ENCODE measurements at places on chromosomes 5 and 9.

DNA sequence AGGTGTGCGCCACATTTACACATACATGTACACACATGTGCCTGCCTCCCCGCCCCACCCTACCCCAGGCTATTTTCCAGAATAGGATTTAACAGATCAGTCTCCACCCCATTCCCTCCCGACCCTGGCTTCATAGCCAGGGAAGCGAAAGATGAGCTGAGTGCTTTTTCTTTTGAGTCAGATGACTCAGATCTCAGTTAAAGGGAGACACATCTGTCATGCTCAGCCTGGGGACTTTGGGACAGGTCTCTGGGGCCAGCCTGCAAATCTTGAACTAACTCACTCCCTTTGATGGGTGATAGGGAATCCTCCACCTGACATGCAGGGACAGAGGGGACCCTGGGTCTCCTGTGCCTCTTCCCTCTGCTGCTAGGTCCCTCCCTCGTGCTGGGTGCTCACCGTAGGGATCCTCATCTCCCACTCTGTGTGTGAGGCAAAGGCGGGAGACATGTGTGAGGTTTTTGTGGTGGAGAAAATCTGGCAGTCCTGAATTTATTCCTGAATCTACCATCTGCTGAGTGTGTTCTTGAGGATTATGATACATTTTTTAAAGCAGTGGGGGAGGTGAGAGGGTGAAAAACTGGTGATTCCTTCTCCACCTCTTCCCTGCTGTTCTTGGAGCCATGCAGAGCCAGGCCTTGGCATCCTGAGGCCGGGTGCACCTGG is 37.7 kb downstream of the NEUROG1 start:
- peak; percentile 47 for DNase-seq

DNA sequence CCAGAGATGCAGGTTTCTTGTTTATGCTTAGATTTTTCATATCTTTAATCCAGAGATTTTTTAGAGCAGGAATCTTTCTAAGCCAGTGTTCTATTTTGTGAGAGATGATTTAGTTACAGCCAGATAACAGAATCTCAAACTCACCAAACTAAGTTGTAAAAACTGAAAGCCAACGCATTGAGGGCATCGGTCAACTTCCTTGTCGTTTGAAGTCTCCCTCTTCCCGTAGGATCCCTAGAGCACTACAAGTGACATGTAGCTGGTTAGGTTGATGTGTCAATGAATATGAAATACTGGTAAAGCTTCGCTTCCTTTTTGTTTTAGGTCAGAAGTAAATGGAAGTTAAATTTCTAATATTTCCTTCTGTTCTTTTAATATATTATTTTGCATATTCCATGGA is 139.6 kb downstream of the YIPF5 start:
- DNase-seq: no peak

DNA sequence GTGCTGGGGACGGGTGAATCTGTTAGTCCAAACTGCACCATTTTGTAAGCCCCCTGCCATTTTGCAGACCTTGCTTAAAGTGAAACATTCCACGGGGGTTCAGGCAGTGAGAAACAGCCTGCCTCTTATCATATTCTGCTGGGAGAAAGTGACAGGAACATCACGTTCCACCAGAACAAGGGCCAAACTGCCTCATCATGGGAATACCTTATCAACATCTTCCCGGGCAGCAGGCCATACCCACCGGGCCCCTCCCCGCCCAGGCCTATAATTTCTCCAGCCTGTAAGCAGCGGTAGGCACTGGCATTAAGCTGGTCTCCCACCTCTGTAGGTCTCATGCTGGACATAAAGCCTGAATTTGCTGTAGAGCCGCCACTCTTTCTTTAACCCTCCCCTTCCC is 1.5 kb upstream of the CFAP77 start:
- DNase-seq: no peak

GRCh38 chr5:114727358-114727757 is 365.5 kb downstream of the KCNN2 start:
- DNase-seq: no peak

DNA sequence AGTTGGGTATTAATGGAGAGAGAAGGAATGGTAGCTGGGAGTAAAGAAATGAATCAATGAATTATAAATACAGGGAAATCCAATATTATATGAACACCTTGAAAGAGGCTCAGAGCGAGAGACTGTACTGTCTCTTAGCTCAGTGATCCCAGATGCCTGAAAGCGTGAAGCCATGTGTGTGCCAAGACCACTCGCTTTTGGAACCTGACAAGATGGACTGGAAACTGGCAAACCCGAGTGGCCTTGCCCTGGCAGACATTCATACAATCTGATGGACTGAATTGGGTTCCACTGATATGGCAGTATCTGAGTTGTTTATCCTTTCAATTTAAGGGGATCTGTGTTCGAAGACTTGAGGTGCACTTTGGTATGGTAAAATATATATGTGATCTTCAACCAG is 170.3 kb downstream of the ERCC6L2 start:
- no peak for DNase-seq

GRCh38 chr9:107868186-107868585 is 378.6 kb upstream of the KLF4 start:
- DNase-seq: no peak

DNA sequence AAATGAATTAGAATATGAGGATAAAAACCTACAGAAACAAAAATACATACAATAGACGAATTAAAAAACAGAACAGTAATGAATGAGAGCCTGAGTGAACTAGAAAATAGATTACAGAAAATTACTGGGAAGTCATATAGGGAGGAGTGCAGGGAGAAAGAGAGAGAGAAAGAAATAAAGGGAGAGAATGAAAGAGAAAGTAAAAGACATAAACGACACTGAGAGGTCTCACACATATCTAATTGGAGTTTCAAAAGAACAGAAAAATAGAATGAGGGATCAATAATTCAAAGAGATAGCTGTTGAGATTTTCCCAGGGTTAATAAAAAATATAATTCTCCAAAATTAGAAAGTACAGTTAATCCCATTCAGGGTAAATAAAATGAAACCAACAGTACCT is 156.4 kb upstream of the FTMT start:
- DNase-seq: no peak

DNA sequence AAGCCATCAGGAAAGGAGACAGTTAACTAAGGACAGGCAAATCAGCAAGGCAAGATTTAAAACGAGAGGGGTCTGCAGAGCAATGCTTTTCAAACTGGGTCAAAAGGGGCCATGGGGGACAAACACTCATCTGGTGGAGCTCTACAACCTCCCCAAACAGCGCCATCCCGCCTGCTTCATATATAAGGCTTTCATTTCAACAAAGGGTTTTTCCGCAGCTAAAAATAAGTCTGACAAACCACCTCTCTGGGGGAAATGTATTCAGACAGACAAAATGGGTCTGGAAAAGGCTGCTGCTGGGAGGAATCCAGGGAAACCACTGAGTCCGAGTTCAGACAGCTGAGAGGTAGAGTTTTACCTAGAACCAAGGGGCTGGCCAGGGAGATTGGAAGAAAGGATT is 8.3 kb upstream of the SEPTIN8 start:
- DNase-seq: no peak

DNA sequence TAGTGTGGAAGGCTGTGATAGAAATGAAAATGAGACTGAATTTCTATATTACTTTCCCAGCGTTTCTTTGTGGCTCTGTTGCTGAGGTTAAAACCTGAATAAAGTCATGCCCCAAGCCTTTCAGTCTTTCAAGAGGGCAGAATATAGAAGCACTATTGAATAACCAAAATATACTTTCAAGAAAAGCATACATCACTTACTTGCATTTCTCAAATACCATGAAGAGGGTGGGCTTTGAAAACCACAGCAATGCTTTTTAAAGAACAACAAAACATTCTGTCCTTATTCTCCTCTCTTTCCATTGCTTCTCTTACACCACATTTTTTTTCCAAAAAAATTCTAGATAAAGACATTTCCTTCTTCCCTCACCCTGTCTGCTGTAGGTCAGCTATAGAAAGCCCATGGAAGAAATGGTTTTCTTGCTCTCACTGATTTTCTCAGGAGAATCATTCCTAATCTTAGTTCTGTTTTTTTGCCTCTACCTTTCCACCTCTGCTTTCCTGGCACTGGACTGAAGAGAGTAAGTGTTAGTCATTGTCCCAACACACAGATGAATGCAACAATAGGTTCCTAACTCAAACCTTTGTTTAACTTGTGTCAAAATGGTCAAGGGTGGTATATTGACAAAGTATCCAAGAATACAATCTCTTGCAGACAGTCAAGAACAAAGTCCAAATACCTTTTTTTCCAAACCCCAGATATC is 51.6 kb downstream of the NUDT12 start:
- no peak for DNase-seq

- no peak for DNase-seq
Observed at GRCh38 chr5:89452081-89452480, 569.1 kb upstream of the MEF2C start.

- DNase-seq: peak; percentile 23
Observed at GRCh38 chr5:1800472-1801221, 560 bp upstream of the NDUFS6 start.

DNA sequence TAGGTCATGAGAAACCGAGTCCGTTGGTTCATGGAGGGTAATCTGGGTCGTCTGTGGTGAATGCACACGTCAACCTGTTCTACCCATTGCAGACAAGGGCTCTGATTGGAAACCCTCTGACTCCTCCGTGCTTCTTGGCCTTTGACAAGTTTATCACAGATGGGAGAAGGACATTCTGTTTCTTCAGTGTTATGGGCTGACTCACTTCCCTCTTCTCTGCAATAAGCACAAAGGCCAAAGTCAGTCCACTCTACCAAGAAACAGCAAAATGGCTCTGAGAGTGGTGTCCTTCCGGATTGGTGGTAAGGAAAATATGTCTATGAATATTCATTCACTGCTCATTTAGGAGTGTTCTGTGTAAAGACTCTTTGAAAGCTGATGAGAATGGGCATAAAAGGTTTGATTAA is 89.3 kb downstream of the FEM1C start:
- peak; percentile 94 for DNase-seq

DNA sequence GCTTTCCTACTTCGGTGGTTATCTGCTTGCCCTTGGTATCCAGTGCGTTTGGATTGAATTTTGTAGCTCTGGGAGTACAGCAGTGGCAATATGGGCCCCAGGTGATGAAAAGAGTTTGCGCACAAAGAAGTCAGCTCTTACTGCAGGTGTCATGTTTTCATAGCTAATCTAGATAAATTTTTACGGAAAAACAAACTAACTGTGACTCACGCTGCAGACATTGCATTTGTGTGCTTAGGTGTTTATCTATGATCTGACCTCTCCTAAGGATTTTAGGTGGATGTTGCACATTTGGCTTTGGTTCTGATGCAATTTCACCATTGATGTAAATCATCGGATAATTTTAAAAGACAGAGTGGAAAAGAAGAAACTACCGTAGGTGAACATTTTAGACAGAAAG is 92.1 kb downstream of the VCAN start:
- no peak for DNase-seq

GRCh38 chr9:76562511-76562911 is 103.5 kb downstream of the GCNT1 start:
- peak; percentile 64 for DNase-seq

Measured in foreskin fibroblast (primary cell).